GM04503 (cell line): ENCODE measurements at places on chromosomes 13 and 19.

DNA sequence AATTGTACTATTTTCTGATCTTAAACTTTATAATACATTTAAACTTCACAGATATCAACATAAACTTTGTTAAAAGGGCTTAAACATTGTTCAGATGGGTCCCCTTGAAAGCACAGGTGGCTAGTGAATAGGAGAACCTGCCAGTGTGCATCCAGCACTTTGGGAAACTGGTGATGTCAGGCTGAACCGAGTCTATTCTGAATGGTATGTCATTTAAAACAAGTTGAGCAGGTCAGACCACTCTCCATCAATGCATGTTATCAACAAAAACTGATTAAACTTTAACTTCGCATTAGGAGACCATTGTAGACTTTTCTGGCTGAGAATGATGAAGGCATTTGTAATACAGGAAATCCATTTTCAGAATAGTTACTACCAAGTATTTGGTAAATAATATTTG lies 50.1 kb upstream of the FREM2 start:
- DNase-seq: no peak

- no peak for DNase-seq
Observed at GRCh38 chr19:1609103-1609396, 3.8 kb upstream of the UQCR11 start.

- DNase-seq: no peak
Observed at GRCh38 chr19:49861107-49861506, 6.3 kb downstream of the PNKP start.

GRCh38 chr19:3471954-3472655 lies 8.2 kb downstream of the SMIM24 start:
- no peak for DNase-seq

GRCh38 chr13:109867766-109868165 lies 81.4 kb upstream of the IRS2 start:
- no peak for DNase-seq

DNA sequence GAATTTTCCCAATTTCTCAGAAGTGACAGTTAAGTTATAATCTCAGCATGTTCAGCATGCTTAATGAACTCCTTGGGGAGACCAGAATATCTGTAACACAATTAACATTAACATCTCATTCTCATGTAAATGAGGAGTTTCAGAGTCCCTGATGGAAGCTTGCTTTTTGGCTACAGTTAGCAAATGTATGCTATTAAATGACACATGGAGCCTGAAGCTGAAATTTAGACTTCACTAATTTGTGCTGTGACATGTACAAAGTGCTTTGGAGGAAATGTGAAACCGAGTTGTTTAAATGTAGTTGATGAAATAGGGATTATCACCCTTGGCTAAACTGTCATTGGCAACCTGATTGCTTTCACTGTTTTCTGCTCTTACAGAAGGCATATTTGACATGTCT lies 2265.1 kb upstream of the PCDH20 start:
- no peak for DNase-seq

GRCh38 chr19:34936184-34936583 lies 9.5 kb downstream of the ZNF30 start:
- no peak for DNase-seq

GRCh38 chr13:31433207-31433606 lies 233.4 kb downstream of the B3GLCT start:
- peak; percentile 12 for DNase-seq
